Bronchial epithelial cell (primary cell): ENCODE measurements at places on chromosomes 1 and 21.

GRCh38 chr1:222071387-222071786 lies 329.5 kb upstream of the DUSP10 start:
- no peak for DNase-seq

- DNase-seq = peak; percentile 16
These were observed 14.8 kb upstream of the SLC45A1 start for GRCh38 chr1:8303141-8303540.

- DNase-seq = no peak
These were observed 46.4 kb upstream of the JUN start for GRCh38 chr1:58830291-58830690.

- no peak for DNase-seq
These were observed 160.1 kb upstream of the CSF3R start for GRCh38 chr1:36642802-36643201.

DNA sequence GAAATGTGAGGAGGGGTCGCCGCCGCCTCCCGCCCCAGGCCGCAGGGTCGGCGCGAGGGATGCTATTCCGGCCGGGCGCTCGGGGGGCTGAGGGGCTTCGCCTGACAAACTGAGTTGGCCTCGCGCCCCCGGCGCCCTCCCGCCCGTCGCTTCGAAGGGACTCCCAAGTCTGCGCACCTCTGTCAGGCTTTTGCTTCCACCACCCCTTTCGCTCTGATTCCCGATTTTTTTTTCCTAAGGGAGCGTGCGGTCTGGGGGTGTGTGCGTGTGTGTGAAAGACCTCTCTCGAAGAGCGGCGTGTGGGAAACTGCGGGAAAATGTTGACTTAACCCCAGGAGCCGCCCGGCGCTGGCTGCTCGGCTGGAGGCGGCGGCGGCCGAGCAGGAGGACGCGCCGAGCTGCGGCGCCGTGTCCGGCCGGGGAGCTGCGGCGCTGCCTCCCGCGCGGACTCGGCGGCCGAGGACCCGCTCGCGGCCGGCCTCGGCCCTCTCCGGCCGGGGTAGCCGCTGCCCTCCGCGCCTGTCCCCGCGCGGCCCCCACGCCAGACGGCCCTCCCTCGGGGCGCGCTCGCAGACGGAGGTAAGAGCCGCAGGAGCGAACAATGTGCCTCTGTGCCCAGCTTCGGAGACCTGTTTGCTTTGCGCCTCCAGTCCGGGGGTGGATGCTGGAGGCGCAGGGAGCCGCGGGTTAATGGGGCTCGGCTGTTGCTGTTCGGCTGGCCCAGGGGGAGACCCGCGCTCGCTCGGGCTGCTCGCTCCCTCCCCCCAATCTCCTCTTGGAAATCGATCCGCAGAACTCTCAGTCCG lies 1.1 kb downstream of the ADGRL2 start:
- peak; percentile 23 for DNase-seq

DNA sequence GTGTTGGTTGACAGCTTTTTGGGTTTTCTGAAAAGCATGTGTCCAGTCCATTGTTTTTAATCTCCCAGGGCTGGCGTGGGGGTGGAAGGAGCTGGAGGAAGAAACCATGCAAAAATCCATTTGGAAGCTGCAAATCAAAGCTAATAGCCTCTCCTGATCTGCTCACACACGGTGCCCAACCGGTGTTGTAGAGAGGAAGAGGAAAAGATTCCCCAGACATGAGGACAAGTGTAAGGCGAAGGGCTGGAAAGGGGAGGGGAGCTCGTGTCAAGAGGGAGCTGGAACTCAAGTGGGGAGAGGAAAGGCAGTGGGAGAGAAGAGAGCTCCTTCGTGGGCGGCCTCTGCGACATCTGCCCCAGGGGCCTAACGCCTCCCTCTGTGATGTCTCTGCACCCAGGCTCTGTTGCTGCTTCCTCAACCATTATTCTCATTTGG lies 112.3 kb upstream of the IRF2BP2 start:
- DNase-seq = no peak

DNA sequence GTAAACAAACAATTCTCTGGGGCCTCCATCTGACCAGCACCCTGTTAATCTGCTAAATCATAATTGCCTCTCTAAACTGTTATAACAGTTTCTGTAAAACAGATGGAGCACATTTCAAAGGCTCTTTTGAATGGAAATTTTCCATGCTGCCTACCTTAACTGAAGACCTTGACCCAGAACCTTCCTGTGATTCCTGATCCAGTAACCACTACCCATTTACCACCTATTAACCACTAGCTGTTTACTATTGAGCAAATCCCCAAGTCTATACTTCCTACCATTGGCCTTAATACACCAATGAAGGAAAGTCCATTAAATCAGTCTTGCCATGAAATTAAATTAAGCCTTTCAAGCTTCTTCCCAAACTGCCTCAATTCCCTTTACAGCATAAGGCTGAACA lies 46.3 kb downstream of the RAB3GAP2 start:
- DNase-seq = no peak

GRCh38 chr1:180577361-180577760 lies 18.6 kb downstream of the OVAAL start:
- no peak for DNase-seq

GRCh38 chr1:183218971-183219615 lies 33.0 kb downstream of the LAMC2 start:
- peak; percentile 69 for DNase-seq

- no peak for DNase-seq
These were observed 423.5 kb downstream of the OMA1 start for GRCh38 chr1:58123051-58123450.

DNA sequence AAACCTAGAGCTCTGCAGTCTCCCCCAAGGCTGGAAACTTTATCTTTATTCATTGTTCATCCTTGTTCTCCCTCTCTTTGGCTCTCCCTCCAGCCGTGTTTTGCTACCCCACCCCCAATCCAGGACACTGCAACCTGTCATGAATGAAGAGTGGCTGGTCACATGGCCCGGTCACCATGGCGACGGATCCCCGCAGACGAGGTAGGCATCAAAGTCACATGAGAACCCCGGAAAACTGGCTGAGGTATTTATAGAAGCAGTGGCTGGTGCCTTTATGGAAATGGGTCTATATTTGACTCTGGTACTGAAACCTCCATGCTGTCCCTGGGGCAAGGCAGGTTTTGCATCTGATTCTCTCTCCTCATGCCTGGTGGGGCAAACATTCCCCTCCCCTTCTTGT lies 13.4 kb upstream of the SLC6A17 start:
- DNase-seq = no peak

DNA sequence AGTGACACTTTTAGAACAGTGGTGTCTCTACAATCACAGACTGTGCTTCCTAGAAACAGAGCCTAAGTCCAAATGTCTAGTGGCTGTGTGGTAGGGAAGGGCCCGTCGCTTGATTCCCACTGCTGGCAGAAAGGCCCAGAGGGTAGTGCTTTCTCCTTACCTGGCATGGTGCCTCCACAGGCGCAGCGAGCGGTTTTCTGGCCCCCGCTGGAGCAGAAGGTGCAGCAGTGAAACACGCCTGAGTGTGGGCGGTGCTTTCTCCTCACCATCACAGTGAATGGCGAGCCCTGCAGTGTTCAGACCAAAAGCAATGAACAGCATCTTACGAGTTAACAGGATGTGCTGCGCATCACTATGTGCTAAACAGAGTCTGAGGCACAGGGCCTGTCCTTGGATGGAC lies 8.3 kb downstream of the TRIM45 start:
- DNase-seq = no peak

DNA sequence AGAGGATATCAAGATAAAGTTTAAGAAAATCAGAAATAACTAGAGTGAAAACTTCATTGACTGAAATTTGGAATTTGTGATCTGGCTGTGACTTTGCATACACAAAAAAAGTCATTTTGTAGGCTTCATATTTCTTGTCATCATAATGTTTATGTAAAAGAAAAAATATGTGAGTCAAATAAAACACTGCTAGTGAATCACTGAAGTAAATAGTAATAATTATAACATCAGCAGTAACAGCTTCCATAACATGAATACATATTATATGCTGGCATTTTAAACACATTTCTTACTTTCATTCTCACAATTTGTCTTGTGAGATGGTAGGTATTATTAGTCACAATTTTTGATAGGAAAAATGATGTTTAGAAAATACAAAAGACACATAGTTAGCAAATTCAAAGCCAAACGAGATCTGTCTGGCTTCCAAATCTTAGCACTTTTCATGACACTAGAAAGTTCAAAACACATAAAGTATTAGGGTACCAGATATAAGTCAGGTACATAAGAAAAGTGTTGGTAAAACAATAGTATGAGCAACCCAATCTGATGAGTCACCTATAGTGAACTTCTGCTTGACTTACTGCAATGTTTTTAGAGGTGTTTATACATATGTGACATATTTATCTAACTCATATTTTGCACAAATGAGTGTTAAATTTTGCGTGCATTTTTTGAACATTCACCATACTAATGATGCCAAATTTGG lies 241.0 kb upstream of the SNX7 start:
- DNase-seq = peak; percentile 68

DNA sequence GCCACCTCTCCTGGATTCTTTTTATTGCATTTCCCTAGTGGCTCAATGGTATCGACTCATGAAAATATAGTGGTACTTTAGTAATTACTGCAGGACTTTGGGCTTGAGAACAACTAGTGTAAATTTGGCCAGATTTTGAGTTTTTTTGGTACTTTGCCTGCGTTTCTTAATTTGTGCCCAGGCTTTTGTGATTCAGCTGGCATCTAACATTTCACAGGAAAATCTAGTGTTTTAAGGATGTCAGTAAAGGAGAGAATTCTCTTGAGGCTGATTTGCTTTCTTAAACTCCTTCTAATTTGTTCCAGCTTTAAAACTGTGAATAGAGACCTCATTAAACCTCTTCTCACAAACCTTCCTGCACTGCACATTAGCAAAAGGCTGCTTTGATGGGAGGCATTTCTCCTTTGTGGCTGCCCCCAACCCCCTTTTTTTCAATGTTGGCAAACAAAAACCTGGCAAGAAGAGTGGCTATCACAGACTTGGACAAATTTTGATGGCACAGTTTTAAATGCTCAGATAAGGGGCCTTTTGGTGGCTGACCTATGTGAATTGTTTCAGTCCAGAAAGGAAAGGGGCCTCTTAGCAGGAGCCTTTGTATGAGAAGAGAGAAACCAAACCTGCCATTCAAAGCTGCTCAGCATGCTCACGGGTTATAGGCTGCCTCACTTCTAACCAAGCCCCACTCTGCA lies 113.4 kb upstream of the RAVER2 start:
- DNase-seq = no peak

DNA sequence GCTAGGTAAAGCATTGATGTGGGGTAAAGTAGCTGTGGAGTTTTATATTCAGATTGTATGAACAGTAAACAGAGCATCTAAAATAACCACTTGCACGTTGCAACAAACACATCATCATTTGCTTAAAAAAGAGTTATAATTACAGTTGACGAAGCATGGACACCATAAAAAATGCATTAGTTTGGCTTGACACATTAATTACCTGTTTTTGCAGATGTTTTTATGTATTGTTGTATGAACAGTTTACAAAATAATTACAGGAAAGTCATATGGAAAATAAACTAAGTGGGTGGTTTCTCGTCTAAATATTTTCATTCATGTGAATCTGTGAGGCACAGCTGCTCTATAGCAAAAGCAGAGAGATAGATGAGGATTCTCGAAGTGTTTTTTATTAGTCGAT lies 108.3 kb downstream of the RPS6KC1 start:
- no peak for DNase-seq

- peak; percentile 89 for DNase-seq
These were observed 2.9 kb upstream of the SYT2 start for GRCh38 chr1:202713110-202713509.

DNA sequence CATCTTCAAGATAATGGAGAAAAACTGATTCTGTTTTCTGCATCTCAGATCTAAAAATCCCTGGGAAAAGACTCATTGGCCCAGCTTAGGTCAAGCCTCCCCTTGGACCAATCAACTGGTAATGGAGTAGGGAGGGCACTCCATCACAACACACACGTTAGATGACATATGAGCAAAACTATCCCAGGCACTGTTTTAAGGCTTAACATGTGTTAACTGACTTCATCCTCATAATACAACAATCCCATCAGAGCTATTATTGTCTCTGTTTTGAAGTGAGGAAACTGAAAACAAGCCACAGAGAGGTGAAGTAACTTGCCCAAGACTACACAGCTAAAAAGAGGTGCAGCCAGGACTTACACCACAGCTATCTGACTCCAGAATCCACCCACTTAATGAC lies 14.7 kb upstream of the CITED4 start:
- DNase-seq = no peak

- no peak for DNase-seq
These were observed 45.2 kb downstream of the AJAP1 start for GRCh38 chr1:4699376-4700301.

GRCh38 chr1:53316766-53317581 lies 10.9 kb downstream of the LRP8 start:
- DNase-seq = no peak

DNA sequence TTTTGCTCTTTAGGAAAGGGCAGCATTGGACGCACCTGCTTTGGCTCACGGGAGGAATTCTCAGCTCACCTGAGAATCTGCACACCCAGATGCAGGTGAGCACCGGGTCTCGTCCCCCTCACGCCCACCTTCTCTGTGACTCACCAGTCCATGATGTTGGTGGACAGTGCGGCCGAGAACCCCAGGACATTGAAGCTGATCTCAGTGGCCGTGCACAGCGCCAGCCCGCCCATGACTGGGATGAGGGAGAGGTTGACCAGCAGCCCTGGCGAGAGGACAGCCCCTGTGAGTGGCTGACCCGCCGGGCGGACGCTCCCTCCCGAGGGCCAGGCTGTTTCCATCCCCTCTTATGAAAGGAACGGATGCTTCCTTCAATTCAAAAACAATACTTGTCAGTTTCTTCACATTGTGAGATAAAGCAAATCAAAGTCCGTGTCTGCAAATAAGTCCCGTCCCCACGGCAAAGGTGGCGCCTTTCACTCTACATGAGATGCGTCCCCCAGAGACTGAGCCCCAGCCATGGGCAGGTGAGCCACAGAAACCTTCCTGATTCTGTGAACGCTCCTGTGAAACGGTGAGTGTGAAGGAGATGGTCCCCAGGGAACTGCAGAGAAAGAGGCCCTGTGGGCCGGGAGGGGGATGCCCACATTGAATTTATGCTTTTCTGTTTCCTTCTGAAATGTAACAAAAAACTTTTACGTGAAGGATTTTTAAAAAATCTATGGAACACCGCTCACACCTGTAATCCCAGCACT lies 12.7 kb upstream of the CDK11B start:
- DNase-seq = no peak

DNA sequence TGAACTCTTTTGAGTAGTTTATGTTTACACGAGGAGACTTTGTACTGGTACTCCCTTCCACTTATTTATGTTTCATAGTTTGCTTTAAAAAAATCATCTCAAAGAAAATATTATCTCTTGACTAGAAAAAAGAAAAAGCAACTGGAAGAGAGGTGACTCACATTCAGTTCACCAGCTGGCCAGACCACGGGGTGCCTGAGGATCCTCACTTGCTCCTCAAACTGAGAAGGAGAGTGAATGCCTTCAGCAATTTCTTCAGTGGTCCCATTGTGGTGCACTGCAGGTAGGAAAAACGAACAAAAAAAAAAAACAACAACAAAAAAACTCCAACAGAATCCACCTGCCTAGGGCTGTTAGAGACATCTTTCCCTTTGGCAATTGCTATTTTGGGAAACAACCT lies 102.9 kb downstream of the PTPRC start:
- no peak for DNase-seq
